ENCODE measurements at places on chromosomes 6 and 20. TPM values are rescaled to one million over a fixed set of nuclear protein-coding genes. Genes with fewer than 3 reads are reported as not detected.

- DNase-seq, result no peak
Observed at GRCh38 chr6:112934433-112935327, 587.5 kb downstream of the RFPL4B start.

GRCh38 chr6:52801188-52801841, 2.3 kb downstream of the GSTA1 start:
- DNase-seq, result no peak

DNA sequence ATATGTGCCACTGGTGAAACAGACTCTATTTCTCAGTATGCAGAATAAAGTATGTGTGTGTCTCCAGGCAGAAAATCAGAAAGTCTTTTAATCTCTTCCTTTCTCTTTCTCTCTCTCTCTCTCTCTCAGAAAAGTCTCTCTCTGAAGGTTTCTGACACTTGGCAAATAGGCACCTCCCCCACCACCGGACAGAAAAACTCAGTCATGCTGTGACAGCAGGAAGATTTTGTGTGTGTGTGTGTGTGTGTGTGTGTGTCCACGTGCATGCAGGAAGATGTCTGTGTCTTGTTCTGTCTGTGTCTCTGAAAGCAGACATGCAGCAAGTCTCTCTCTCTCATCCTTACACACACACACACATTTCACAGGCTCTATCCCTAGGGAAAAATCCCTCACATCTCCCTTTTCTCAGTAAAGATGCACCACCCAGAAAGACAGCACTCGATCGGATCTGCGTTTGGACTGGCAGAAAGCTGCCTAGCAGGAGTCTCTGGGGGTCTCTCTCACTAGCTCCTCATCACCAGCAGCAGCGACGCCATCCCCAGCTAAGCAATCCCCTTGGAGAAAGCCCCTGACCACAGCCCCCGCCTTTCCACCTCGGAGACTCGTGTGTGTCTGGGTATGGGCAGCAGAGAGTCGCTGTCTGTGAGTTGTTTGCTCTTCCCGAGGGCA, 98.3 kb downstream of the EDN3 start:
- no peak for DNase-seq

GRCh38 chr6:43779852-43780236, 9.8 kb downstream of the VEGFA start:
- peak; percentile 55 for DNase-seq

DNA sequence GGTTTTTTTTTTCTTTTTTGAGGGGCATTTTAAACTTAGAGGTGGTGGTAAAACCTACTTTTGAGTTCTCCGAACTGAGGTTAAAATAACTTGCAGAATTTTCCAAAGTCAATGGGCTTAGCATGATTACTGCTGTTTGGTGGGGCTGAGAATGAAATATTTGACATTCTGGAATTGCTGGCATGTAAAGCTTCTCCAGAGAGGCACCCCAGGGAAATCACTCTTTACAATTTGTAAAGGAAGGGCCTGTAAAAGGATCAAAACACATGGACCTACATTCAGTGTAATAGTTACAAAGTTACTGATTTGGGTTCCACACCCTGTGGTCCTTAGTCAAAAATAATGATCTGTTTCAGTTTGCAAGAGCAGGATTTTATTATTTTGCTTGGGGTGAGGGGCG, 5.5 kb downstream of the FAM217B start:
- no peak for DNase-seq

DNA sequence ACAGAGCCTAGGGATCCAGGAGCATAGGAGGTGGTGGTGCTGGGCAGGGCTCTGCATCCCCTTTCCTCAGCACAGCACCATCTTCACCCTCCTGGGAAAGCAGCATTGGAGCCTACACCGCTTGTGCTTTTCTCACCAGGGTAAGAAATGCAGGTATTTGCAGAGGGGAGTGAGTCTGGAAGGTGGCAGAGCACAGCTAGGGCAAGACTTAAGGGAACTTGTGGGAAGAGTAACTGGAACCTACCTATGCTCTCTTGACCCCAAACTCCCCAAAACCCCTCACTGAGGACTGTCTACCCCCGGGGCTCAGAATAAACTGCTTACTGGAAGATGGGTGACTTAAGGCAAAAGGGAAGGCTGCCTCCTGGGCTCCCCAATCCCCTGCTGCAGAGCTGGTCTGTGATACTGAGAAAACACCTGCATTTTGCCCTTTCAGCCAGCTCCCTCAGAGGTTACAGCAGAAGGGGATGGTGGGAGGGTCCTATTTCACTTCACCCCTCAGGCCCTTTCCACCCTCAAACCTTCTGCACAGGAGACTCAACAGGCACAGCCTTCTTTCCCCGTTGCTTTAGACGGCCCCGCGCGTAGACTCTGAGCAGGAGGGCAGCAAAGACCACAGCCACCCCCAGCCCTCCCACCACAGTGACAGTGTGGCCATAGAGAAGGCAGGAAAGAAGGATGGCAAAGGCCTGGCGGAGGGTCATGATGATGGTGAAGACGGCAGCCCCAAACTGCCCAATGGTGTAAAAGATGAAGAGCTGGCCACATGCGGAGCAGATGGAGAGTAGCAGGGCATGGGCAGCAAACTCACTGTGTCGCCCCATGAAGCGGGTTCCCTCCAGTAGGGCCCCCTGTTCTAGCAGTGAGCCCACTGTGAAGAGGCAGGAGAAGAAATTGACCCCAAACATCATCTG, 2.9 kb downstream of the SLC35B2 start:
- no peak for DNase-seq

GRCh38 chr6:155341130-155341828, 27.0 kb upstream of the TFB1M start:
- no peak for DNase-seq

DNA sequence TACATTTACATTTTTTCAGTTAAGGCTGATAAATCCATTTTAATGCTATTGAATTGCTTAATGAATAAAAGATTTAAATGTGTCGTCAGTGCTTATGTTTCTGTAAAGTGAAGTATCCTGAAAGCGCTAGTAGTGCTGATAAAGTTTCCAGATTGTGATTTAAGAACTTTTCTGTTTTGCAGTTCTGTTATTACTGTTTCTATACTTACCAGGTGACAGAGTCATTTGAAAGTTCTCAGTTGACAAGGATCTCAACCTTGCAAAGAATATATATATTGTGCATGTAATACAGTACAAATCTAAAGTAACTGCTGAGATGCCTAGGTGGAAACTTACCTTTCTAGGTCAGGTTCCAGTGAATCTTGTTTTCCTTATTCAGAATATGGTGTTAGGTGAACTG, 201.8 kb downstream of the ARID1B start:
- no peak for DNase-seq

- no peak for DNase-seq
Observed at GRCh38 chr20:4812641-4813075, 90.9 kb downstream of the PRND start.

- no peak for DNase-seq
Observed at GRCh38 chr6:85362652-85363310, 87.1 kb upstream of the NT5E start.

DNA sequence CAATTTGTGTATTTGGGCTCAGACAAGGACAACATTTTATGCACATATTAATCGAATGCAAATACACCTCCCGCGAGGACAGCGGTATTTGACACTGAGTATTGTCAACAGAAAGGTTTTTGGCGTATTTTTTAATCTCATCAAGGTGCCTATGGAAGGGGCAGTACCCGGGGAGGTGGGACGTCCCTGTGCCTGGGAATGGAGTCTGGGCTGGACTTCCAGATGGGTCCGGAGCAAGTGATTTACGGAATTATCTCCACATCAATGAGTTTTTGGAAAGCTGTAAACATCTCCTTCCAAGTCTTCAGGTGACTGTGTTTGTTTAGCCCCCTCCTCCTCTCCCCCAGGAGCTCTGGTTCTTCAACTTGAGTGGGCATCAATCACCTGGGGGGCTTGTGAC, 39.8 kb downstream of the PRR18 start:
- DNase-seq, result no peak

- DNase-seq, result no peak
Observed at GRCh38 chr20:14829906-14830305, 492.5 kb upstream of the FLRT3 start.

DNA sequence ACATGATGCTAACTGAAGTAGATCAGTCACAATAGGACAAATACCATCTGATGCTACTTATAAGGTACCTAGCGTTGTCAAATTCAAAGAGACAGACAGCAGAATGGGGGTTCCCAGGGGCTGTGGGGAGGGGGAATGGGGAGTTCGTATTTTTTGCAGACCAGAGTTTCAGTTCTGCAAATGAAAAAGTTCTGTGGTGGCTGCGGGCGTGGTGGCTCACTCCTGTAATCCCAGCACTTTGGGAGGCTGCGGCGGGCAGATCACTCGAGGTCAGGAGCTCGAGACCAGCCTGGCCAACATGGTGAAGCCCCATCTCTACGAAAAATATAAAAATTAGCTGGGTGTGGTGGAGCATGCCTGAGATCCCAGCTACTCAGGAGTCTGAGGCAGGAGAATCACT, 68.1 kb downstream of the SLC22A23 start:
- no peak for DNase-seq

GRCh38 chr6:25893778-25894177, 19.7 kb upstream of the SLC17A3 start:
- DNase-seq, result no peak

DNA sequence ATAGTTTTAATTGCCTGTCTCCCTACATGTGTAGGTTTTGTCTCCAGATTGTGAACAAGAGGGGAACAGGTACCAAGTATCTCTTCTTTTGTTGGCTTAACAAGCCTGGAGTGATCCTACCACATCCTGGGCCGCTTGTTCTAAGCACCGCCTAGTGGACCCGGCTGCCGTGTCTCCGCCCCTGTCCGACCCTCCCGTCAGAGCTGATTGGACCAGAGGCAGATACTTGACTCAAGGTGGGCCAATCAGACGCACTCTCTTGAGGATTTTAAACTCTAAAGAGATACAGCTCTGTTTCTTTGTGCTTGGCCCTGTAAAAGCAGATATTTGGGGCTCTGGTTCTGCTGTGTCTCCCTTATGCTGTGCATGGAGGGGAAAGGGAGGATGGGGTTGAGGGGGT, 68.2 kb downstream of the PRDM1 start:
- no peak for DNase-seq

DNA sequence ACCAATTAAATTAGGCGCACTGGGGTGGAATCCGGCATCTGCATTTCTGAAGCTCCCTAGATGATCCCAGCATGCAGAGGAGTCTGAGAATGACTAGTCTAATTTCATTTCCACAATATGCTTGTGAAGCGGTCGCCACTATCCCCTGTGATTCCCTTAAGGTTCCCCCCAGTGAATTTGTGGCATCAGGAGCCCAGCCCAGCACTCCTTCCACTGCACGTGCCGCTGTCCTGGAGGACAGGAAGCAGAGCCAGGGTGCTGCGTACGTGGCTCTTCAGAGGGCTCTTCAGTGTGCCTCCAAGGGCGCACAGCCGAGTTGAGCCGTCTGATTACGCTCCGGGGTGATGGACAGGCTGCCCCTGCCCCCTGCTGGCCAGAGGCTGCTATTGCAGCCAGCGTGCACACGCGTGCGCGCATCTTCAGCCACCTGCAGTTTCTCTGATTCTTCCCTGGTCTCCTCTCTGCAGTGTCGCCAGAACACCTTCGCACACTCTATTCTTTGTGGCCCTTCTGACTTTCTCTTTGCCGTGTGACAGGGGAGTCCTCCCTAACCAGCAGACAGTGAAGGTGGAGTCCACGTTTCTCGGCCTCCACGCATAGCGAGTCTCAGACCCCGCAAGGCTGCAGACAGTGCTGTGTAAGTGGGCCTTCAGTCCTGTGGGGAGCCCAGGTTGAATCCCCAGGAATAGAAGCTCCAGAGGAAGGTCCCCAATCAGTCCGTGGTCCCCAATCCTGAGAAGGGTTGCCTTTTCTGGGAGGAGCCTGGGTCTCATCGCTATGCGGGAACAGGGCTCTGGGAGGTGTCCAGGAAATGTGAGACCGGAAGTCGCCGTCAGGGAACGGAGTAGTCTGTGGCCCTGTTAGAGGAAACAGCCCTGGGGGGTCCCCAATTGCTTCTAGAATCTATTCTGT, 16.5 kb upstream of the NCR2 start:
- DNase-seq, result peak; percentile 66

PSORS1C2 gene
- polyA plus RNA-seq, result 0.15 TPM

OPRM1 gene
- 0.08 TPM for polyA plus RNA-seq

CLPSL1 gene
- polyA plus RNA-seq, result 2.2 TPM
